ENCODE measurements at places on chromosomes 7 and 10. TPM values are rescaled to one million over a fixed set of nuclear protein-coding genes. Genes with fewer than 3 reads are reported as not detected.

- no peak for DNase-seq
These were observed 1.1 kb downstream of the KEL start for GRCh38 chr7:142960955-142961512.

- DNase-seq, result no peak
These were observed 43.8 kb upstream of the BET1 start for GRCh38 chr7:94047956-94048355.

DNA sequence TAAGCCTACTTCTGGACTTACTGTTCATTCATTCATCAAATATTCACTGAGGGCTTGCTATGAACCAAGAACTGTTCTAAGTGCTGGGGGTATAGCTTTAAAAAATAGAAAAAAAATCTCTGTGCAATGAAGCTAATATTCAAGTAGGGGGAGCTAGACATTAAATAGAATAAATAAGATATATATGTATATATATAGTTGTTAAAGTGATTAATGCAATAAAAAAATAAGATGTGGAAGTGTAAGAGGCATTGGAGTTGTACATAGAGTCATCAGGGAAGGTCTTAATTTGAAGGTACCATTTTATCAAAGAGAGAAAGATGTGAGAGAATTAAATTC, 181.2 kb upstream of the AGR3 start:
- no peak for DNase-seq

DNA sequence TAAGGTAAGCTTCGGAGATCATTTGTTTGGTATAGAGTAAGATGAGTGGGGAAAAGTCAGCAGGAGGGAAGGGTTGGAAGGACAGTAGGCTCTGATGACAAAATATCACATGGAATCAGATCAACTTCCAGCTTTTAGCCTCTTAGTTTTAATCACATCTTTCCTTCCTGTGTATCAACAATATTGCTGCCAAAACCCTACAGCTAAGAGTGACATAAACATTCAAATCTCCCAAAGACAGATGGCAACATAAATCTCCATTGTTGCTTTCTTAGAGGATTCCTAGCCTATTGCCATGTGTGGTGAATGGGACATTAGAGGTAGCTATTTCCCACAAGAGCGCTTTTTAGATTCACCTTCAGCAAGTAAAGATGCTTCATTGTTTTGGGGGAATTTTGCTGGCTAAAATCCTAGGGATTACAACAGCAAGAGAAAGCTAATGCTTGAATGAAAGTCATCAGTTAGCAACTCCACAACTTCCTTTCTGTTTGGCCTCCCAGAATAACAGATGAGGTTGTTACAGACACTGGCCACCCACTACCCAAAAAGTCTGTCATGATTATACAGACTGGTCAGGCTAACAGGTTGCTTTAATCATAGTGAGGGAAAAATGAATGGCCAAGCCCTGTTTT, 35.2 kb upstream of the FZD1 start:
- DNase-seq, result no peak

DNA sequence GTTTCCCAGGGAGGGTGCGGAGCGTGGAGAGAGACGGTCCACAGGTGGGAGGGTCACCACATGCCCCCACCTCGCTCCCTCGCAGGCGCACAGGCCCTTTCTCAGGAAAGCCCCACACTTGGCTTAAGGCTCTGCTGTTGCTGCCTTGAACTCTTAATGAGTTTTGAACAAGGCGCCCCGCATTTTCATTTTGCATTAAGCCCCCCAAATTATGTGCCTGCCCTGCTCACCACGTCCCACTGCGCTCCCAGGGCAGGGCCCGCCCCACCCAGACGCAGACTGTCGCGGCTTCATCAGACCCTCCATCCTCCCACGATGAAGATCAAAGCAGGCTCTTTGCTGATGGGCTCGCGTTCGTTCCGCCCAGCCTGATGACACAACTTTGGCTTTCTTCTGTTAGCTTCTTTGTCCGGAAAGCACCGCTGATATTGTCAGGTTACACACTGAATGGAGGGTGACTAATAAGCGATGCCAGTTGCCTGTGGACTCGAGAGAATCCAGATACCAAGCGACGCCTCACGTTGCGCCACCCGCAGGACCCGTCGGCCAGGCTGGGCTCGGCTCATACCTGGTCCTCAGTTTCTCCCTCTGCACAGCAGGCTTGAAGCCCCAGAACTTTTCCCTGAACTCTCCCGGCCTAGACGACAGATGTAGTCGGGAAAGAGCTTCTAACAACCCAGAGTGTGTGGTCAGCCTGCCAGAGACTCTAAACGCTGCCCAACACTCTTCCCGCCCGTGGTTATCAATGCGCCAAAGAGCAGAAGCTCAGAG, 9.5 kb downstream of the CALML3 start:
- no peak for DNase-seq

GRCh38 chr7:140688341-140688740, 8.2 kb upstream of the NDUFB2 start:
- no peak for DNase-seq

DNA sequence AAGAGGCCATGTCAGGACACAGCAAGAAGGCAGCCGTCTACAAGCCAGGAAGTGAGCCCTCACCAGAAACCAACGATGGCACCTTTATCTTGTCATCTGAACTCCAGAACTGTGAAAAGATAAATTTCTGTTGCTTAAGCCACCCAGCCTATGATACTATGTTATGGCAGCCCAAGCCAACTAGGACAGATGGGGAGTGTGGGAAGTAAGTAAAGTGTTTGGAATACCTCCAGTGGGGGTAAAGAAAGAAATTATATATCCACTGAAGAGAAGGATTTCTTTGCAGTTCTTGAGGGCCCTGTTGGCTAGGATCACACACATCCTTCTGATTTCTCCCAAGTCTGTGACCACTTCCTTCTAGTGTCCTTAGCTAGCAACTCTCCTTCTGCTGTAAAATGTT, 384.4 kb downstream of the TNS3 start:
- no peak for DNase-seq

- no peak for DNase-seq
These were observed 17.2 kb upstream of the GRB10 start for GRCh38 chr7:50799873-50800272.

- no peak for DNase-seq
These were observed 62.2 kb downstream of the PPP1R9A start for GRCh38 chr7:94969434-94970084.

DNA sequence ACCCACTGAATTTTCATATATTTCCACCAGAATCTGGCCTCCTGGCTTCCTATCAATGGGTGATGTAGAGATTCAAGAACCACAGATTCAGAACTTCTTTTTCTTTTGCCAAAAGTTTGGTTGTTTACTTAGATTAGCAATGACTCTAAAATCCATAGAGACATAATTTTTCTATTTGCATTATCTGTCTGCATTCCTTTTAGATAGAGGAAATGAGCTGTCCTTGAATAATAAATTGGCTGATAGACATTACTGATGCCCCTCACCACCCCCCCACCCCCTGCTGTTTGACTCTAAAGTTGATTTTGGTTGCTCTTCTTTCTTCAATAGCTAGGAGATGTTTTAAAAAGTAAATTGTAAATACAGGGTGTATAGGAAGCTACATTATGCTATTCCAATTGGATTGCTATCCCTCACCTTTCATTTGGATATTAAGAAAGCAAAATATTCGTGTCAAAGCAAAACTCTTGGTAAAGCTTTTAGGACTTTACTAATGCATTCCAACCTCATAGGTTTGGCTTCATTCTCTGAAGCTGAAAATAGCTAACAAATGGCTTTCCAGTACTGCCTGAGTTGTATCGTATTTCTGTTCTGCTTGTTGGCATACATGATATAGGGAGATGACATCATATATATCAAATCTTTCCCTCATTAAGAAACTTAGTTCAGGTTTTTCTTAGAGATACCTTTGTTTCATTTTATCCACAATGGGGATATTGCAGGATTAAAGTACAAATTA, 606.0 kb downstream of the ARL4A start:
- DNase-seq, result peak; percentile 27

- DNase-seq, result no peak
These were observed 87.2 kb upstream of the DUSP5 start for GRCh38 chr10:110410329-110411046.

DNA sequence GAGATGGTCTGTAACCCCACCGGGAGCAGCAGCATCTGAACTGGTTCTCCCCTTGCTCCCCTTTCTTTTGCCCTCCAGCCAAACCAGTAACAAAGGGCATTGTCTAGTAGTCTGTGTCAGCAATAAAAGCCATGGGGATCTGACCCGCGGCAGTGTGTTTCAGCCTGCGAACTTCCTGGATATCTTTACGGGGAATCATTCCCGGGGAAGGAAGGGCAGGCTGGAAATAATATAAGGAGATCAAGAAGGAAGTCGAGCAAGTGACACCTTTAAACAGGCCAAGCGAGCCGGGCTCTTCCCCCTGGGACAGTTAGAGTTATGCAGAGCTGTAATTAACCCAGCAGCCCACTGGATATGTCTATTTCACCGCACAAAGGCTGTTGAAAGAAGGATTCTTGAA, 661.2 kb upstream of the GALNT17 start:
- DNase-seq, result peak; percentile 30

- peak; percentile 35 for DNase-seq
These were observed 506 bp downstream of the CTTNBP2 start for GRCh38 chr7:117872561-117873309.

The MSS51 gene
- 9.5 TPM for total RNA-seq

The NEUROD6 gene
- 0.21 TPM for total RNA-seq

The PLEKHA8 gene
- total RNA-seq, result 14.4 TPM

The TMEM60 gene
- 11.6 TPM for total RNA-seq

The SAMD9L gene
- 11.8 TPM for total RNA-seq

The PRKAG2 gene
- 14.2 TPM for total RNA-seq

The OR9A2 gene
- total RNA-seq, result 0.41 TPM

Measured in tongue (tissue), 3 donors.